HFFc6 (cell line): ENCODE measurements at places on chromosomes 5 and 9.

DNA sequence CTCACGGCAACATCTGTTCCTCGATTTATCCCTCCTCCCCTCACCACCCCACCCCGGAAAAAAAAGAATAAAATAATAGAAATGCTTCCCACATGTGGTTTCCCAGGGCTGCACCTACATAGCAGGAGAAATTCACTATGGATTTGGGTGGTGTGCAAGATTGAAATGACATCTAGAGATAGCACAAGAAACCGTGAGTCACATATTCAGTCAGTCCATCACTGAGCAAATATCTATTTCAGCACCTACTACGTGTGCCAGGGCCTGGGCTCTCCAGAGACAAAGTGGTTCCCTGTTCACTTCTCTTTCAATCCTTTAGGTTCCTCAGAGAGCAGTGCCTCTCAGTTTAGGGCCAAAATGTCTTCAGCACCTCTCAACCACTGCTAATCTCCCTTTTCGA is 45.0 kb upstream of the TTC1 start:
- no peak for DNase-seq

DNA sequence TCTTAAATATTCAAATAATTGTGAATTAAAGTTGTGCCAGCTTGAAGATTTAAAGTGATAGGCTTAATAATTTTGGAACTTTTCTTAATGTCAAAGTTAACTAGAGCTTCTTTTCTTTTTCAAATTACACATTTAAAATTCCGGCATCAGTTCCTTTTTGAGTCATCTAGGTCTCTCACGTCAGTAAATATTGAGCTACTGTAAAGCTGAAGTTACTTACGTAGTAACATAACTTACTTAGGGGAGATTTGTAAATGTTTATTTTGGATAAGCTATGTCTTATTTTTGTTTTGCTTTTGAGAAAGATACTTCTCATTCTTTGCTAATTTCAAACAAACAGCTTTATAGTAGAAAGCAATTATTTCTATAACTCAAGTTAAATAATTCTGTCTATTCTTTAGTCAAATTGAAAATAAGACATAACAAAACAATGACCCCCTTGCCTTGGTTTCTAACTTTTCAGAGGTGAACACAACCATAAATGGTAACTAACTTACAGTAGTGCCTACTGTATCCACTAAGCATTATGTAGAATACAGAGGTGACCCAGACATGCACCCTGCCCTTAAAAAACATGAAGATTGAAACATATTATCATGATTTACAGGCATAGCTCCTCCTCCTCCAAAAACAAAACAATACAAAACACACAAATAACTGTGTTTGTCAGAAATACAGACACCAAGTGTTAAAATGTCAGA is 29.8 kb downstream of the CD274 start:
- DNase-seq = no peak

DNA sequence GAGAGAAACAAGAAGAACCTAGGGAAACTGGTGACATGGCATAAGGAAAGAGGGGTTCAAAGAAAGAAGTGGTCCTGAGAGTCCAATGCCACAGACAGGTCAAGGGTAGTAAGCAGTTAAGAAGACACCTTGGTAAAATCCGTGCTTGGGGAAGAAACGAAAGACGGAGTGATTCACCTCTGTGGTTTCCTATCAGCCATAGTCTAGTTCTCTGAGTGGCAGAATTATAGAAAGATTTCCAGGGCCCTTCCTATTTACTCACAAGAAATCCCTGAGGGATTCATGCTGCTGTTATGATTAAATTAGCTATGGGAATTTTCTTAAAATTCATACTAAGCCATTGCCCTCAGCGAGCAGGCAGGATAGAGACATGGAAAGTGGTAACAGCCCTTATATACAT is 31.7 kb downstream of the IL33 start:
- peak; percentile 34 for DNase-seq

- no peak for DNase-seq
Observed at GRCh38 chr9:134339183-134339806, 13.0 kb downstream of the RXRA start.

DNA sequence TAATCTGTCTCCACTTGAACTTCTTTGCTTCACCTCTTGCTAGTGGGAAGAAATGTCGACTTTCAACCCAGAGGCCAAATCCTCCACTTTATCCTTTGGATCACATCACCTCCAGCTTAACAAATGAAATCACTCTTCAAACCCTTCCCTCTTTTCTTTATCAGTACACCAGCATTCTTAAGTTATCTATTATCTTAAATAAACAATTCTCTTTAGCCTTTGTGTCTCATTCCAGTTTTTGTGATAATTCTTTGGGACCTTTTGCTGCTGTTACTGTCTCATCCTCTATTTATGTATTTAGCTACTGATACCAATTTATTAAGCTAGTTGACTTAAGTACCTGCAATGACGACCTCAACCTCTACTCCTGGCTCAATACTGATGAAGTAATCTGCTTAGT is 28.1 kb upstream of the FBN2 start:
- no peak for DNase-seq

- peak; percentile 3 for DNase-seq
Observed at GRCh38 chr9:99964336-99964735, 57.9 kb downstream of the STX17 start.

DNA sequence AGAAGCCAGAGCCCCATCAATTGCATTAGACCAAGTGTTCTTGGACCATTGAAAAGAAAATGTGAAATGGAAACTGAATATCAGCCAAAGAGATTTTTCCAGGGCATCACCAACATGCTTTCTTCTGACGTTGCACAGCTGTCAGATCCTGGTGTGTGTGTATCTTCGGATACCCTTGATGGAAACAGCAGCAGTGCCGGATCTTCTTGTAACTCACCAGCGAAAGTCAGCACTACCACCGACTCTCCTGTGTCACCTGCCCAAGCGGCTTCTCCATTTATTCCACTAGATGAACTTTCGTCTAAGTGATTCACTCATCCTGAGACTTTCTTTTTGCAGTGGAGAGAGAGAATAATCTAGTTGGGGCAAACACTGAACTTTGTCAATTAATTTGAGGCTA is 75.7 kb downstream of the PIP5K1B start:
- no peak for DNase-seq

DNA sequence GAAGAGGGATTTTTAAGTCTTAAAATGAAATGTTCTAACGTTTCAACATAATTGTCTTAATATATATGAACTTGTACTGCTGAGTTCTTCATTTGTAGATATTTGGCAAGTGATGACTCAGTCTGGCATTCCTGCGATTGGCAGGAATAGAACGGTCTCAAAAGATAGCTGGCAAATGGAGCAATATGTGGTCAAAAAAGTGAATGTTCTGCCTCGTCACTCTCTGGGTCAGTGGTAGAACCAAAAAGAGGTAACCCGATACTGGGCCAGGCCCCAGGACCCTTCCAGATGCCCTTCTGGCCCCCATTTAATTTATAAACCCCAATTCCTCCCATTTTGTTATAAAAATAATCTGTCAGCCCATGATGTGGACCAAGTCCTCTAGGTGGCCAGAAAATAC is 39.2 kb downstream of the ZNF366 start:
- DNase-seq = peak; percentile 35

- DNase-seq = no peak
Observed at GRCh38 chr5:10676946-10677345, 84.1 kb downstream of the DAP start.

DNA sequence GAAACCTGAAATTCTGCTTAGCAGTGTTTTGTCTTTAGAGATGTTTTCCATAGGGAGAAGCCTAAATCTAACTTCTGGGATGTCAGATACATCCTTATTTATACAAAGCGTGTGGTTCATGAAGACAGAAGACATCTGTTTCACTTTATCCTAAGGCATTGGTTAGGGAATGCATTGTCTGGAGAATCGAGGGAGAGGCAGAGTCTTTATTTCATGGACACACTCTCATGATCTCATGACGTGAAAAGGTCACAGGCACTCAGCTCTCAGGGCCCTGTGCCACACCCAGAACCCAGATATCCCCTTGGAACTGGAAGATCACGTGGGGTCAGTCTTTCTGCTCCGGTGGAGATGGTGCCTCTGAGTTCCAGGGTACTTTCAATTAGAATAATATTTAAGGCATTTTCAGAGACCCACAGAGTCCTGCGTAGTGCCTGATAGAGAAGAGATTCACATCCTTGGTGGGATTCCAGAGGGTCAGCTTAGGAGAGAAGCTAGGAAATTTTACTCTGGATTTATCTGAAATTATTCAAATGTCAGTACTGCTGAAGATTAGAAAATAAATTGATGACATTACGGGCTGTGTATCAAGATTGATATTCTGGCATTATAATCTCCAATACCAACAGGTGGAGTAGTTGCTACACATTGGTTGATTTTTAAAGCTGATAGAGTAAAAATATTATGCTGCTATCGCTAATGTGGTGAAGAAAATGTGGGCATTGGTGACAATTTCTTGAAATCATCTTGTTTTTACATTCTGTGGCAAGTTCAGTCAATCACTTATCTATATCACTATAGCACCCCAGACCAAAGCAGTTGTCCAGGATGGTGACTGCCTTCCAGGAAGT is 378.3 kb downstream of the MTRR start:
- no peak for DNase-seq

GRCh38 chr9:3795556-3795955 is 269.8 kb upstream of the RFX3 start:
- no peak for DNase-seq

DNA sequence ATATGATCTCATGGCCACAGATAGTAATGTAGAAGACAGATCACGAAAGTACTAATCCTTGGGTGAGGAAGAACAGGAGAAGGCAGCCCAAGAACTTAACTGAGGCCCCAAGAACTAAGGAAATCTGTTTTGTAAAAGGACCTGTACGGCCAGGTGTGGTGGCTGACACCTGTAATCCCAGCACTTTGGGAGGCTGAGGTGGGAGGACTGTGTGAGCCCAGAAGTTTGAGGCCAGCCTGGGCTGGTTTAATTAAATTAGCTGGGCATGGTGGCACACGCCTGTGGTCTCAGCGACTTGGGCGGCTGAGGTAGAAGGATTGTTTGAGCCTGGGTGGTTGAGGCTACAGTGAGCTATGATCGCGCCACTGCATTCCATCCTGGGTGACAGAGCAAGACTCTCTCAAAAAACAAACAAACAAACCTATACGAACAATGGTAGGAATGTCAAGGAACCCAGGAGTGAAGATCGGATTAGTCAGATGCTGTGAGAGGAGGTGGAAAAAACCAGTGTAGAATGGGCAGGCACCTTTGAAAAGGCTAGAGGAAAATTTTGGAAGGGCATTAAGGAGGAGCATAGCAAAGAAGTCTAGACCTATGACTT is 283.8 kb upstream of the DMRT1 start:
- DNase-seq = no peak

GRCh38 chr5:39648085-39648847 is 223.5 kb upstream of the DAB2 start:
- no peak for DNase-seq

- DNase-seq = no peak
Observed at GRCh38 chr5:82984786-82985735, 92.1 kb downstream of the TMEM167A start.

DNA sequence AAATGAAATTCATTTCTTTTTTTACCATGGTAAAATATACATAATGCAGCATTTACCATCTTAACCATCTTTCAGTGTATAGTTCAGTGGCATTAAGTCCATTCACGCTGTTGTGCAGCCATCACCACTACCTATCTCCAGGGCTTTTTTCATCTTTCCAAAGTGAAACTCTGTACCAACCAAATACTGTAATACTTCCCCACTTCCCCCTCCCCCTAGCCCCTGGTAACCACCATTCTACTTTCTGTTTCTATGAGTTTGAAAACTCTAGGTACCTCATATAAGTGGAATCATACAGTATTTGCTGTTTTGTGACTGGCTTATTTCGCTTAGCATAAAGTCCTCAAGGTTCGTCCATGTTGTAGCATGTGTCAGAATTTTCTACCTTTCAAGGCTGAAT is 23.4 kb downstream of the SPAAR start:
- DNase-seq = no peak

DNA sequence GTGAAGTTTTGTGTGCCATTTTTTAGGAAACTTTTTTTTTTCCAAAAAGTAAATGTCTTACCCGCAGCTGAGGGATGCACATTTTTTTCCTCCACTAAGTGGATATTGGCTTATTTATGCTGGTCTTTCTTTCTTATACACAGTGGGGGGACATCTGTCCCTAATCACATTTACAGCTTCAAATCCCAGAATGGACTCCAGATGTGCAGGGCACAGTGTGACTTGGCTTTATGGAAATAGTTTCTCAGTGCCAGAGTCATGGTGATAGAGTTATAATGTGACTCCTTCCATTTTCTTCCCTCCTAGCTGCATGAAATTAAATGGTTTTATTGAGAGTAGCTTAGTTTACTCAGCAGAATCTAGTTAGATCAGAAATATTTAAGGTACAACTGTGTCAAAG is 66.5 kb downstream of the SV2C start:
- DNase-seq = no peak

DNA sequence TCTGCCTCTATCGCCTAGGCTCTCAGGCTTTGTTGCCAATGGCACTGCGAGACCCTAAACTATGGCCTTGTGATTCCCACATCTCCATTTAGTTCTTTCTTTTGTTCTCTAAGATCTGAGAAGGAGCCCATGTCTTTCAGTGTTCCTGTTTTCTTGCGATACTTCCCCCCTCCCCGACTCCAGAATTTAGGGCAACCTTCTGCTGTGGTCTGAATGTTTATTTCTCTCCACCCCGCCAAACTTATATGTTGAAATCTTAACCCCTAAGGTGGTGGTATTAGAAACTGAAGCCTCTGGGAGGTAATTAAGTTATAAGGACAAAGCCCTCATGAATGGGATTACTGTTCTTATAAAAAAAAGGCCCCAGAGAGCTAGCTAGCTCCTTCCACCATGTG is 6.4 kb downstream of the TMC1 start:
- no peak for DNase-seq

DNA sequence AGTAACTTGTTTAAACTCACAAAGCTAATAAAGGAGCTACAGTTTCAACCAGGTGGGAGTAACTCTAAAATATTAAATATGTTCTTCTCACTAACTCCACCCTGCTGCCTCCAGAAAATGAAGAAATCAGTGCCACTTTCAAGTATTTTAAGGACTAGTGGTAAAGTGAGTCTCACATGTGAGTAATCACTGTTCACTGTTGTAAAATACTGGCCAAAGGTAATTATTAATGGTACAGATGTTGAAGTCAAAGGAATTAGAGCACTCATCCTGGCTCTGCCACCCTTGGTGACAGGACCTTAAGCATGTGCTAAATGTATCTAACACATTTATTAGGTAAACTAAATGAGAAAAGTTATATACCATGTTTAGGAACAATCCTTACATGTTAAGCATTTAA is 430.7 kb downstream of the BRINP1 start:
- DNase-seq = no peak
